ENCODE measurements at places on chromosomes 11 and 22. TPM values are rescaled to one million over a fixed set of nuclear protein-coding genes. Genes with fewer than 3 reads are reported as not detected.

DNA sequence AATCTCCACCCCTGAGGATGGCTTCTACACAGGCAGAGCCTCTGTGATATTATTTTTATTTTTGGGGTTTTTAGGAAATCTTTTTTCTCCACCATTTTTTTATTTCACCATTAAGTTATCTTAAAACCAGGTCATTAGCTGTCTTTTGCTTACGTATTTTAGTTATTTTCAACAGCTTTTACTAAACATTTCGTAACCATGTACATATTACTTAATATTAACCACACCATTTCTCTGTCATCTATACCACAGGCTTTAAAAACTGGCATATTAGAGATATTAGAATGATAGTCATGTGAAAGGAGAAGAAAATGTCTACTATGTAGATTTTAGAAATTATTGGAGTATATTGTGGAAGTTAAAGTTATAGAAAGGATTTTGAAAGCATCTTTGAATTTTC lies 37.4 kb downstream of the YAP1 start:
- no peak for DNase-seq
- H3K4me1 ChIP-seq: no peaks in the 10 kb centered on the region
- no peak overlapping the region for H3K4me3 ChIP-seq
- H3K27me3 ChIP-seq: peaks cover 15% of the 10 kb centered on the region
- H3K27ac ChIP-seq: no peak overlapping the region

Gene PTPMT1
- 22.2 TPM for total RNA-seq

DNA sequence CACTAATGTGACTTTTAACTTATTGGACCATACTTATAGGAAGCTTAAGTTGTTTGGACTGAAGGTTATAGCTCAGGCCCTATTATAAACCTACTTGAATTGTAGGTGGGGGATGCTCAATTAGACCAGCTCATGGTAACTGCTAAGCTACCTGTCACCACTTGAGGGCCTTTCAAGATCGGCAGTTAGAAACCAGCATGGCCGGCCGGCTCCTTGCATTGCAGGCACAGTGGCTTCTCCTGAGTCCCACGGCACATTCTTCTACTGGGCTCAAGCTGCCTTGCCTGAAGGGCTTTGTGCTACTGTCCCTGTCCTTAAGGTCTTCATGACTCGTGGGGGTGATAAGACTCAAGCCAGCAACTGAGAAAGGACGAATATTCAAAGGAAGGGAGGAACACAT lies 70.8 kb downstream of the TBC1D22A start:
- H3K4me3 ChIP-seq: no peak overlapping the region
- no peak for DNase-seq
- peaks cover 52% of the 10 kb centered on the region for H3K36me3 ChIP-seq
- no peaks in the 10 kb centered on the region for H3K27me3 ChIP-seq
- H3K27ac ChIP-seq: no peak overlapping the region
- peaks cover 29% of the 10 kb centered on the region for H3K4me1 ChIP-seq

DNA sequence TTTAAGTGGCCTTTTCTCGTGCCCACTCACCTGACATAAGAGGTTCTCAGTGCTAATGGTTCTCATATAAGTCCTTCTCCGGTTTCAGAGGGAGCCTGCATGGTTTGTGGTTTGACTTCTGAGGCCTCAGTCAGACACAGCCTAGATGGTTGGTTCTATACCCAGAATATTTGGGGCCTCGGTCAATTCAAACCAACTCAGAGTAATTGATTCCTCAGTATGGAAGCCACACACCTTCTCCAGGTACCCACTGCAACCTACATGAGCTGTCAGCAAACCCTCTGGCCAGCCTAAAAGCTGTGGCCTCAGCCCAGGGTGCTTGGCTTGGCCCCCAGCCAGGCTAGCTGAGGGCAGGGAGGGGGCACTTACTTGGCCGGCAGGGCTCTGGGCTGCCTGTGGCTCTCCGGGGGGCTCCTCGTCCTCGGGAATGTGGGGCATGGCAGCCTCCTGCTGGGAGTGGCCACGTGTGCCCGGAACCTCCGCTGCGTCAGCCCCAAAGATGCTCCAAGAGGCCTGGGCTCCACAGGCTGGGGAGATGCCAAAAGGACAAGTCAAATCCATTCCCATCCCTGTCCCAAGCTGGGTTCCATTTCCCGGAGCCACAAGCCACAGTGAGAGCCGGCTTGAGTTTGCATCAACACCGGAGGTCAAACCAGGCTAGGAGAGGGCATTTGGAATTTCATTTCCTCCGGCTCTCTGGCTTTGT lies 41.7 kb downstream of the IRAG1 start:
- no peak overlapping the region for H3K27ac ChIP-seq
- no peak for DNase-seq
- H3K4me1 ChIP-seq: no peaks in the 10 kb centered on the region
- H3K27me3 ChIP-seq: no peaks in the 10 kb centered on the region

Gene CREB3L1
- total RNA-seq: not detected

- no peak overlapping the region for H3K27ac ChIP-seq
- DNase-seq: no peak
- peaks cover 3% of the 10 kb centered on the region for H3K4me1 ChIP-seq
- H3K27me3 ChIP-seq: peaks cover 12% of the 10 kb centered on the region
Observed at GRCh38 chr11:118170882-118171268, 5.6 kb downstream of the SCN2B start.

Gene RAB3IL1
- 0.82 TPM for total RNA-seq

- H3K27me3 ChIP-seq: no peaks in the 10 kb centered on the region
- H3K27ac ChIP-seq: no peak overlapping the region
- DNase-seq: no peak
Observed at GRCh38 chr11:59261150-59261549, 48.4 kb upstream of the MPEG1 start.

DNA sequence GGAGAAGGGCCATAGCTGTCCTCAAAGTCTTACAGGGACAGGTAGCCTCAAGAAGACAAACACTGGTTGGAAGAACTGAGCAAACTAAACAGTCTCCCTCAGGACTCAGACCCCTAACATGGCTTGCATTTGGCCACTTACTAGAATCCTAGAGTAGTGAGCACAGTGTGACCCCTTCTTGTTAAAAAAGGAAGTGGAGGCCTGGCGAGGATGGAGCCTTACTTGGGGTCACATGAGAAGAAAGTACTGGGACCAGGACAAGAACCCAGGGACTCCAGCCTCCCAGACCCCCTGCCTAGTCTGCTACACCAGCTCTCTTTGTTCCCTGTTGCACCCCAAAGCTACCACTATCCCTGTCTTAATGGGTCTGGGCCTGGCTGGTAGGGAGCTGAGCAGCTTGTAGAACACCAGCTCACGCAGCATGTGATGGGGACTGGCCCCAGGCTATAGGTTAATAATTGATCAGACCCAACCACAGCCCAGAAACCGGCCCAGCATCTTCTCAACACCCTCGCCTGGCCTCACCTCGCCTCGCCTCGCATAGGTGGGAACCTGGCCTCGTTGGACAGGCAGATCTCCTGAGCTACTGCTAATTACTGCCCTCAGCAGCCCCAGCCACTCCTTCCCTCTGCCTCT lies 17.6 kb downstream of the DGAT2 start:
- no peak overlapping the region for H3K27ac ChIP-seq
- DNase-seq: no peak
- H3K27me3 ChIP-seq: no peaks in the 10 kb centered on the region
- peaks cover 4% of the 10 kb centered on the region for H3K4me1 ChIP-seq

- H3K4me1 ChIP-seq: no peaks in the 10 kb centered on the region
- no peak overlapping the region for H3K27ac ChIP-seq
- no peak overlapping the region for H3K4me3 ChIP-seq
- H3K36me3 ChIP-seq: no peaks in the 10 kb centered on the region
- DNase-seq: no peak
Observed at GRCh38 chr22:25930083-25930482, 188.1 kb downstream of the MYO18B start.

DNA sequence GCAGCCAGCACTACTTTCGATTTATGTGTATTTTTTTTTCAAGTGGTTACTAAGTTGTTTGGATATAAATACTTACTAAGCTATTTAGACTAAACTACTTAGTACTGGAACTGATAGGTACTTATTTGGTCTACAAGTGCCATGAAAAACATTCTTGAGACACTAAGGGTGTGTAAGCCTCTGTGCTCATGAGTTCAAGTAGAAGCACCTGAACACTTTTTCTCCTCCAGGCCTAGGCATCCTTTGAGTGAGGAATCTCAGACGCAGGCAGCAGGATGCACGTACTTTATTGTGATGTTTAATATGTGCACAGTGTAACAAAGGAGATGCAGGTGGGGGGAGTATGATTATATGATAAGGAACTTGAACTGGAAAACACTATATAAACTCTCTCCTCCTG lies 7.8 kb downstream of the TESMIN start:
- no peaks in the 10 kb centered on the region for H3K27me3 ChIP-seq
- no peak overlapping the region for H3K4me3 ChIP-seq
- no peaks in the 10 kb centered on the region for H3K4me1 ChIP-seq
- no peak for DNase-seq
- H3K36me3 ChIP-seq: no peaks in the 10 kb centered on the region

GRCh38 chr11:1086171-1087102 lies 11.8 kb downstream of the MUC2 start:
- no peaks in the 10 kb centered on the region for H3K4me1 ChIP-seq
- H3K36me3 ChIP-seq: no peaks in the 10 kb centered on the region
- no peaks in the 10 kb centered on the region for H3K27me3 ChIP-seq
- H3K27ac ChIP-seq: no peak overlapping the region
- no peak overlapping the region for H3K4me3 ChIP-seq

DNA sequence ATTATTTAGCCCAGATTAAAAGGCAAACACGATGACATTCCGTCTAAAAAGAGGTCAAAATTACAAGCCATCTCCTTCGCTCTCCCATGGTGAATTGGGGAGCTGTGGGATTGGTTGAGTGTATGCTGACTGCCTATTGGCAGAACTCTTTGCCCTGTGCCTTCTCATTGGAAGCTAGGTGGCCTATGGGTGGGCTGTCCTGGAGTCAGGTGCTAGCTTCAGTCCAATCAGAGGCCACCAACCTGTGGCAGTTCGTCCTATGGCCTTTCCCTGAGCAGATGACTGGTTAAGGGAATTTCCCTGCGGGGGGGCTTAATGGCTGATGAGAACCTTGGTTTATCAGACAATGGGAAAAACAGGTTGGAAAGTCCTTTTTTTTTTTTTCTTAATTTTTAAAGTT lies 3.2 kb upstream of the MTMR3 start:
- H3K36me3 ChIP-seq: no peaks in the 10 kb centered on the region
- peaks cover 3% of the 10 kb centered on the region for H3K4me1 ChIP-seq

DNA sequence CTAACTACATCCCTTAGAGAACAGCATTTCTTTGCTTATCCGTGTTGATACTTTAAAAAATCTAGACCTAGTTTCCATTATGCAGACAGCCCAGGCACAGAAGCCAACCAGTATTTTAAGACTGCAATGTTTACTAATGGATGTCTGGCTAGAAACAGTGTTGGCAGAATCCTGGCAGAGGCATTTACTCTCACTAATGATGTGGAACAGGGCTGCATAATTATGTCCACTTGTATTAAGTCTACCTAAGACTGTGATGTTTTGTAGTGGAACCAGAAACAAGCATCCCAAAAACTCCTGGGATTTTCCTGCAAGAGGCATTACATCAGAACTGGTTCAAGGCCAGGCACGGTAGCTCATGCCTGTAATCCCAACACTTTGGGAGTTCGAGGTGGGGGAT lies 50.2 kb upstream of the PICALM start:
- H3K4me1 ChIP-seq: peaks cover 22% of the 10 kb centered on the region
- no peak for DNase-seq
- peaks cover 9% of the 10 kb centered on the region for H3K27me3 ChIP-seq
- no peak overlapping the region for H3K4me3 ChIP-seq
- no peak overlapping the region for H3K27ac ChIP-seq

- no peaks in the 10 kb centered on the region for H3K36me3 ChIP-seq
- no peak for DNase-seq
- H3K4me3 ChIP-seq: no peak overlapping the region
Observed at GRCh38 chr11:117000014-117000737, 98.1 kb downstream of the SIK3 start.

Gene RAG2
- not detected for total RNA-seq

Gene OVCH2
- total RNA-seq: not detected

- peaks cover 55% of the 10 kb centered on the region for H3K4me1 ChIP-seq
- no peaks in the 10 kb centered on the region for H3K27me3 ChIP-seq
- peaks cover 14% of the 10 kb centered on the region for H3K36me3 ChIP-seq
- DNase-seq: no peak
Observed at GRCh38 chr11:121293288-121293594, 670 bp downstream of the SC5D start.

GRCh38 chr11:64765291-64765850 lies 5.6 kb upstream of the PYGM start:
- DNase-seq: no peak
- H3K4me3 ChIP-seq: peak overlapping the region; percentile 81
- peak overlapping the region; percentile 90 for H3K27ac ChIP-seq
- H3K36me3 ChIP-seq: peaks cover 19% of the 10 kb centered on the region
- no peaks in the 10 kb centered on the region for H3K27me3 ChIP-seq

Gene KLHL35
- 0.66 TPM for total RNA-seq

Measured in naive thymus-derived CD8-positive, alpha-beta T cell (primary cell).